ENCODE measurements at places on chromosomes 12 and 14.

GRCh38 chr14:51963286-51963685 is 26.1 kb upstream of the RTRAF start:
- no peak for DNase-seq

DNA sequence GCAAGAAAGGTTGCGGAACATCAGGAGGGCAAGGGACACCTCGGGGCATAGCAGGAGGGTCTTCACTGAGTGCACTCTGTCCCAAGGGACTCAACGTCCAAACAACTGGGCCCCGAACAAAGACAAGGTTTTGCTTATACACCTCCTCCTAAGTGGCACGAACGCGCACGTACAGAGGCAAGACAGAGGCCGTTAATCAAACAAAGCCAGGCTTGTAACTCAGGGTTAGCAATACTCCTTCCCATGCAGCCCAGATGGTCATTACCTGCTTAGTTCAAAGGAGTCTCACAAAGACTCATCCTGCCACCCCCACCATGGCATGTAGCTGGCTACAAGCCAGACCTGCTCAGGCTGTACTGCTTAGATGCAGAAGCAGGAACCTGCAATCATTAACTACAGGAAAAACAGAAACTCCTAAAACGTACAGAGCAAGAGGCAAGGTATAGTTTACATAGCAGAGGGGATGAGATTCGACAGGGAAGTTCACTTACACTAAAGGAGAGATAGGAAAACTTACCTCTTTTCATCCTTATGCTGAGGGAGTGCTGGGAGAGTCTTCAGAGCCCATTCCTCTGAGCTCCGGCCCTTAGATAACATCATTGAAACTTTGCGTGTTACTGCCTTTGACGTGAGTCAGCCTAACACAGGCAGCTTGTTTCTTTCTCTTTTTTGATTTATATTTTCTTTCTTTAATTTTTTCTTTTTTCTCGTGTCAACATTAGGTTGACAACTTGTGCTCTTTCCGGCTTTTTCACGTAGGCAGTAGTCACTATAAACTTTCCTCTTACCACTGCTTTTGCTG is 1319.1 kb downstream of the TMEM121 start:
- DNase-seq: no peak

DNA sequence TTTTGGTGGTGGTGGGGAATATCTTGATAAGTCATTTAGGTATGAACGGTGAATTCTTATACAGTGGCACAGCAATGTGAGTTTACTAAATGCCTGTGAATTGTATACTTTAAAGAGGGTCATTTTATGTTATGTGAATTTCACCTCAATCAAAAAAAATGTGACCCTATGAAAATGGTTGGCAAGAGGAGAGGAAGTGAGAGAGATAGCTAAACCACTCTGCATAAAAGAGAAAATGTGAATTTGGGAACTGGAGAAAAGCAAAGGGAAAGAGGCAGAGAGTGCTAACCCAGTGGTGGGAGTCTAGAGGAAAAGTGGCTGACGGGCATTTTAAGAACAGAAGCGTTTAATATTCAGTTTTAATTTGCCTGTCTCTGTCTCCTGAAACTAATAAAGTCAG is 93.8 kb downstream of the SLC38A6 start:
- DNase-seq: no peak

DNA sequence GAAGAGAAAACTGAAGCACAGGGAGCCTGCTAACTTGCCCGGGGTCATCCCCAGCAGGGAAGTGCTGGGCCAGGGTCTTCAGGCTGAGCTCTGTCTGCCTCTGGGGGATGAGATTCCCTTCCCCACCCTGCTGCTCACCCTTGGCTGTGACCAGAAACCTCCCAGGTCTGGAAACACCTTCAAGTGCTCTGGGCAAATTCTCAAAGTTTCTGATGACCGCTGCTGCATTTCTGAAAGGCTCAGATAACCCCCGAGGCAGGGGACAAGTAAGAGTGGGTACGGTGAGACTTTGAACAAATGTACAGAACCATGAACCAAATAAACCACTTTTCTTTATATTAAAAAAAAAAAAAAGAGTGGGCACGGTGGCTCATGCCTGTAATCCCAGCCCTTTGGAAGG is 41.3 kb downstream of the LTBP2 start:
- no peak for DNase-seq

DNA sequence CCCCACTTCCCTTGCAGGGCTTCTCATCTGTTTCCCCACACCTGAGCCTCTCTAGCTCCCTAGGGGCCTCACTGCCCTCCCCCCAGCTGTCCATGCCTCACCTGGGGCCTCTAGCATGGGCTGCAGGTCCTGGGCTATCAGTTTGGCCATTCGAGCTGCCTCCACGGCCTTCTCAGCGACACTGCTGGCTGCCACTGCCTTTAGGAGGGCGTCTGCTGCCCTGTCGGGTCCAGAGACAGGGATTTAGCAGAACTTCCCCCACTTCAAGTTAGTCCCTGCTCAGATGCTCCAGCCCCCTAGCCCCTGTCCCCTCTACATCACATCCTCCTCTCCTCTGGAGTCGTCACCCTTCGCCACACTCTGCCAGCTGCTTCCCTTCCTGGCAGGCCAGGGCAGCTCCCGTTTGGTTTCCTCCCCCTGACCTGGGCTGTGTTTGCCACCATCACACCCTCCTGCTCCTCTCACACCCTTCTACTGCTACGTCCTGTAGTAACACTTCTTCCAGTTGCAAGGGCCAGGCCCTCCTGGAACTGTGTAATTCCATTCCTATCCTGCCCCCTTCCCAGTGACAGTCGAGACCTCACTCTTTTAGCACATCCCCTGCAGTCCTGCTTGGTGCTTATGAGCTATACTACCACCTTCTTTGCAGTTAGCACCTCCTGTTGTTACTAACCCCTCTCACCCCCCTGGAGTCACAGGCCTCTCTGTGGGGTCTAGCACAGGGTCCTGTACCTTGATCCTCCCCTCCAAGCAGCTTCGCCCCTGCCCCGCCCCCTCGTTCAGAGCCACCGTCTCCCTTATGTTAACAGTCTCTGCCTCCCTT is 4.3 kb upstream of the AP1G2 start:
- DNase-seq: no peak

- DNase-seq: no peak
Observed at GRCh38 chr12:43835264-43835655, 621 bp upstream of the TMEM117 start.

DNA sequence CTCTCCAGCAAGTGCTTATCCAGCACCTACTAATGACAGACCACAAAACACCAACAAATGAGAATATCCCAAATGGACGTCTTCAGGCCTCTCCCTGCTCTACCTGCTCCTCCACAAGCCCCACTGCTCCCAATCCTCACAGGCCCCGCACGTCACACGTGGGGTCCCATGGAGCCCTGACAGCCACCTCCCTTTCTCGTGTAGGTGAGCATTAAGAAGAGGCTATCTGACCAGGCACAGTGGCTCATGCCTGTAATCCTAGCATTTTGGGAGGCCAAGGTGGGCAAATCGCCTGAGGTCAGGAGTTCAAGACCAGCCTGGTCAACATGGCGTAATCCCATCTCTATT is 5.4 kb downstream of the RIMBP2 start:
- no peak for DNase-seq

All from SW 1271 (cell line).